Chondrocyte (in vitro differentiated cells): ENCODE measurements at places on chromosomes 3 and 15.
A peak's percentile ranks its signal among the peaks of the same experiment; 100 is the strongest.

DNA sequence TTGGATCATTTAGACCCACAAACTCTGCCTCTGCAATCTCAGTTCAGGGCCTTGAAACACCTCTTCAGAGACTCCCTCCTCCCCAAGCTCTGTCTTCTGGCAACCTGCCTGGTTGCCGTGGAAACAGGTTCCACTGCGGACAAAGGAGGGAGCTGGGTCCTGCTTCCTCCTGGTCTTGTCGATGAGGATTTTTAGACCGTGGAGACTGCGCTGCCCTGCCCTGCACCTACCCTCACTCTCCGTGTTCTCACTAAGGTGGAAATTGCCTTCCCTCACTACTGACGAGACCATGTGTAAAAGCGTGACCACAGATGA, at the start of gene RTP1:
Gene RTP1, plus strand, starts transcription at position 152 of the 315 bp plus-strand sequence. Its CDS starts 30 bp downstream, at position 182.
- H3K27ac ChIP-seq = no peak within 1 kb of the TSS
- H3K4me1 ChIP-seq = peaks cover 25% of the 10 kb centered on the region
- no peak for DNase-seq
- H3K27me3 ChIP-seq = peaks cover 2% of the 10 kb centered on the region
- no peaks in the 10 kb centered on the region for H3K36me3 ChIP-seq
- no peak within 1 kb of the TSS for H3K4me3 ChIP-seq

GRCh38 chr3:139281096-139281495, 62.7 kb upstream of the MRPS22 start:
- no peak overlapping the region for H3K27ac ChIP-seq
- H3K4me1 ChIP-seq = peaks cover 5% of the 10 kb centered on the region
- peaks cover 18% of the 10 kb centered on the region for H3K27me3 ChIP-seq
- H3K4me3 ChIP-seq = no peak overlapping the region
- H3K36me3 ChIP-seq = peaks cover 6% of the 10 kb centered on the region

DNA sequence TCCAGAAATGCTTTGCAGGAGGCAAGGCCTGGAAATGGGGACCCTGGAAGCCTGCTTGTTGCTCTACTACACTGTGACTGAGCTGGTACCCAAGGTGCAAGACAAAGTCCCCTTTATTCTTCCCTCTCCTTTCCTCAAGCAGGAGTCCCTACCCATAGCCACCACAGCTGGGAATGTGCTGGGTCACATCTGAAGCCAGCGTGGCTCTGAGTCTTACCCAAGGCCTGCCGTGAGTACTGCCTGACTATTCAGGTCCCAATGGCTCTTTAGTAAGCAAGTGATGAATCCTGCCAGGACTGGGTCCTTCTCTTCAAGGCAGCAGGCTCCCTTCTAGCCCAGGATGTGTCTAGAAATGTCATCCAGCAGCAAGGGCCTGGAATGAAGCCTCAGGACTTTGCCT, 9.6 kb upstream of the RAD51 start:
- DNase-seq = no peak
- no peaks in the 10 kb centered on the region for H3K27me3 ChIP-seq
- H3K4me1 ChIP-seq = no peaks in the 10 kb centered on the region
- H3K4me3 ChIP-seq = no peak overlapping the region
- no peak overlapping the region for H3K27ac ChIP-seq

- peaks cover 14% of the 10 kb centered on the region for H3K4me1 ChIP-seq
- H3K36me3 ChIP-seq = no peaks in the 10 kb centered on the region
- H3K27me3 ChIP-seq = peaks cover 13% of the 10 kb centered on the region
Measured at GRCh38 chr3:189839576-189839975, 208.4 kb downstream of the TP63 start.

DNA sequence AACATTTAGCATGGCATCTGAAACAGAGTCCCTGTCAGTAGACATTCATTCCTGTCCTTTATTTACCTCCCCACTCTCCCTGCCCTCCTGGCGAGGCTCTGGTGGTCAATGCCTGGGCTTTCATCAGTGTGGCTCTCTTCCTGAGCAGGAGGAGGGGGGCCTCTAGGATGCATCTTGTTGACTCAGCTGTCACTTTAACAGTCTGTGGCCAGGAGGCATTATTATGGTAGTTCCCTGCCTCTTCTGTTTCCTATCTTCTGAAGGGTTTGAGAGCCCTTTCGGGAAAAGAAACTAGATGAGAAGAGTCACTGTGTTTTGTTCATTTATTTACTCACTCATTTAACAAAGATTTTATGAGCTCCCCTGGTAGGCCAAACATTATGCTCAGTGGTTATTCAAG, 2.4 kb upstream of the PPP1R14D start:
- DNase-seq = no peak
- H3K4me3 ChIP-seq = no peak overlapping the region
- no peaks in the 10 kb centered on the region for H3K36me3 ChIP-seq
- peaks cover 7% of the 10 kb centered on the region for H3K4me1 ChIP-seq

- peaks cover 3% of the 10 kb centered on the region for H3K36me3 ChIP-seq
- peaks cover 4% of the 10 kb centered on the region for H3K4me1 ChIP-seq
- H3K27ac ChIP-seq = no peak overlapping the region
- no peak for DNase-seq
- H3K4me3 ChIP-seq = no peak overlapping the region
- H3K27me3 ChIP-seq = no peaks in the 10 kb centered on the region
Measured at GRCh38 chr15:31125061-31125460, 23.5 kb upstream of the TRPM1 start.

DNA sequence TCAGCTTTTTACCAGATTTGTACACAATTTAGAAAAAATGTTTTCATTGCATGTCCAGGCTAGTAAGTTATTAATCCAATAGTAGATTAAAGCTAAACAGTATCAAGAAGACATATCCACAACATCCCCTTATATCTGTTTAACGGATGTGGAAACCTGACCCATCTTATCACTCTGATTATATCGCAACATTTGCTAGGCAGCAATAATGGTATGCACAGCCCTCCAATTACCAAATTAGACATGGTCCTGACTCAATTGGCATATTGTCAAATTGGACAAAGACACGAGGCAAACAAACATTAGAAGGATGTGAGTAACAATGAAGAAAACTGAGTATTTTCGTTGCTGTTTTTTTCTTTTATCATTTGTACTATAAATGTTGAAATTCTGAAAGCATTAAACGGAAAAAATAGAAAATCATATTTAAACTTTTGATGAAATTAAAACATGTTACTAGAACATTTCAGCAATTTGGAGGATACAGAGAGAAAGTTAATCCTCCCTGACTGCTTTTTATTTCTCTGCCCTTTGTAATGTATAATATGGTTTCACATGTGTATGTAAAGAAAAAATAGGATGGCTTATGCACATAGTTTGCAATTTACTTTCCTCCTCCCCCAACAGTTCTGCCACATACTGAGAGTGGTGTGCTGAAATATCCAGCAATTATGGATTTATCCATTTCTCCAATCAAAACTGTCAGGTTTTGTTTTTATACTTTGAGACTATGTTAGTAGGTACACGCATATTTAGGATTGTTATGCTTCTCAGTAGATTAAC, 633.7 kb downstream of the ZIC1 start:
- no peak overlapping the region for H3K27ac ChIP-seq
- no peaks in the 10 kb centered on the region for H3K4me1 ChIP-seq
- no peak overlapping the region for H3K4me3 ChIP-seq
- no peaks in the 10 kb centered on the region for H3K27me3 ChIP-seq
- DNase-seq = no peak
- H3K36me3 ChIP-seq = no peaks in the 10 kb centered on the region

DNA sequence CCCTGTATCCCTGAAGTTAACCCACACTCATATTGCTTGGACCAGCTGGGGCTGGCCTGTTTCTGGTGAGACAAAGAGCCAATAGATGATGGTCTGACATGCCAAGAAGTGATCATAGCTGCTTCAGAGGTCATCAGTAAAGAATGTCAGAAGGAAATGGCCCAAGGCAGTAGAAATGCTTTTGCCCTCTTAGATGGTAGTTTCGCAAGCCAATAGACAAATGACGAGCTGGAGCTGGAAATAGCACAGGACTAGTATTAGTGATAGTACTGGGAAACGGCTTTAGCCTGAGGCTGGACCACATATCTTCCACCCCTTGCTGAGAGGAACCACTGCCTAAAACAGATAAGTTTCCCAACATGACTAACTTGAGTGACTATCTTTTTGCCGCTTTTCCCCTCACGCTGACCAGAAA, 176.1 kb upstream of the THBS1 start:
- no peak overlapping the region for H3K4me3 ChIP-seq
- no peaks in the 10 kb centered on the region for H3K27me3 ChIP-seq
- peaks cover 30% of the 10 kb centered on the region for H3K4me1 ChIP-seq
- no peak for DNase-seq

DNA sequence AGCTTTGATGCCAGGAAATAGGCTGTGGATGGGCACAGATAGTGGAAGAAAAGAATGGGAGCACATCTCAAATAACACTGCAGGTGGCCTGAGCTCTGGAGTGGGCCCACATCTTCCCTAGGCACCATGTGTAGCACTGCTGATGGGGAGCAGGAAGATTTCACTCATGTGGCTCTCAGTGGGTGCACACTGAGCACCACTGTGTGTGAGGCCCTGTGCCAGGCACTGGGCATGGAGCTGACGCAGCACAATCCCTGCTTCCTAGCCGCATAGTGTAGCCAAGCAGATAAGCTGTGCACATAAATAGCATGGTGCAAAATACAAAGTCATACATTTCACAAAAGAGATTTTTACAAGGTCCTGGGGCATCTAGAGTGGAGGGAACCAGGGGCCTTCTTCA, 101.6 kb downstream of the MOBP start:
- no peak overlapping the region for H3K4me3 ChIP-seq
- DNase-seq = no peak
- H3K27ac ChIP-seq = no peak overlapping the region

DNA sequence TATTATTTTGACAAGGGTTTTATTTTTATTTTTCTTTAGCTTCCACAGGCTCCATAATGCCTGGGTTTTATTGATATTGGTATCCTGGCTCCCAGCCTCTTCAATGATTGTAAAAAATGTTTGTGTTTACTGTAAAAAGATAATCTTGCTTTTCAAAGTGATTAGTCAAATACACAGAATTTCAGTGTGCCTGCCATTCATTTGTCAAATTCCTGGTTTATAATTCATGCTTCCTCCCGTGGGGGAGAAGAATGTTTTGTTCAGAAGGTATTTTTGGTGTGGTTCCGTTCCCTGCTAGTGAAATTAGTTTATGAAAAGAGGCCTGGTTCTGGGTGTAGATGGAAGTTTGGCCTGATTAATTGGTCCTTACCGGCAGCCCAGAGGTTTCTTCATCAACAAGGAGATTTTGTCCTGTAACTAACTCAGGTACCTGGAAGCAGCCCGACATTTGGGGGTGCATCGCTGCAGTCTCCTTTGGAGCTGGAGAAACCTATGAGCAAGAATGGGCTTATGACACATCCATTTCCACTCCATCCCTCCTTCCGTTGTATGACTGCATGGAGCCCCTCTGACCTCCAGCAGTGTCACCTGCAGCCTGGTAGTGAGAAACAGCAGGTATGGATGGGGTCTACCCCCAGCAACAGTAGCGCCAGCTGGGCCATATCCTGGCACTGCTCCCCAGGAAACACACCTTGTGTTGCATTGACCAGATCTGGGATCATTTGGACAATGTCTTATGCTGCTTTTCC, 101.5 kb downstream of the PGPEP1L start:
- peaks cover 74% of the 10 kb centered on the region for H3K4me1 ChIP-seq
- H3K27ac ChIP-seq = peak overlapping the region; percentile 85
- H3K27me3 ChIP-seq = no peaks in the 10 kb centered on the region
- peaks cover 12% of the 10 kb centered on the region for H3K36me3 ChIP-seq
- DNase-seq = no peak
- no peak overlapping the region for H3K4me3 ChIP-seq

GRCh38 chr15:57494581-57494980, 97.1 kb upstream of the MYZAP start:
- no peak for DNase-seq
- no peaks in the 10 kb centered on the region for H3K36me3 ChIP-seq
- H3K27me3 ChIP-seq = no peaks in the 10 kb centered on the region
- no peak overlapping the region for H3K4me3 ChIP-seq
- no peak overlapping the region for H3K27ac ChIP-seq
- H3K4me1 ChIP-seq = peaks cover 20% of the 10 kb centered on the region

- H3K27ac ChIP-seq = no peak overlapping the region
- no peaks in the 10 kb centered on the region for H3K4me1 ChIP-seq
- no peaks in the 10 kb centered on the region for H3K27me3 ChIP-seq
- no peak overlapping the region for H3K4me3 ChIP-seq
- DNase-seq = no peak
Measured at GRCh38 chr3:69271098-69271497, 114.8 kb downstream of the FRMD4B start.

DNA sequence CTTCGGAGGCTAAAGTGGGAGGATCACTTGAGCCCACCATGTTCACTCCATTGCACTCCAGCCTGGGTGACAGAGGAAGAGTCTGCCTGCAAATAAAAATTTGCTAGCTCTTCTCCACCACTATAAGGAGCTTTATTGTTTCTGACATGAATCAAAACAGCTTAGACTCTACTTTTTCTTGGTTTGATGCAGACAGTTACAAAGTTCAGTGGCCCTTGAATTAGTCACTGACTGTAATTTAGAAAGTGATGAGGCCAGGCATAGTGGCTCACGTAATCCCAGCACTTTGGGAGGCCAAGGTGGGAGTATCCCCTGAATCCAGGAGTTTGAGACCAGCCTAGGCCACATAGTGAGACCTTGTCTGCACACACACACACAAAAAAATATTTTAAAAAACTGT, 172.4 kb upstream of the CGNL1 start:
- peaks cover 2% of the 10 kb centered on the region for H3K36me3 ChIP-seq
- H3K27ac ChIP-seq = no peak overlapping the region
- H3K4me1 ChIP-seq = peaks cover 1% of the 10 kb centered on the region
- no peak overlapping the region for H3K4me3 ChIP-seq
- no peak for DNase-seq

- no peaks in the 10 kb centered on the region for H3K36me3 ChIP-seq
- no peak overlapping the region for H3K4me3 ChIP-seq
- DNase-seq = no peak
- H3K27me3 ChIP-seq = peaks cover 5% of the 10 kb centered on the region
Measured at GRCh38 chr3:46719735-46720271, 2.1 kb upstream of the PRSS50 start.

DNA sequence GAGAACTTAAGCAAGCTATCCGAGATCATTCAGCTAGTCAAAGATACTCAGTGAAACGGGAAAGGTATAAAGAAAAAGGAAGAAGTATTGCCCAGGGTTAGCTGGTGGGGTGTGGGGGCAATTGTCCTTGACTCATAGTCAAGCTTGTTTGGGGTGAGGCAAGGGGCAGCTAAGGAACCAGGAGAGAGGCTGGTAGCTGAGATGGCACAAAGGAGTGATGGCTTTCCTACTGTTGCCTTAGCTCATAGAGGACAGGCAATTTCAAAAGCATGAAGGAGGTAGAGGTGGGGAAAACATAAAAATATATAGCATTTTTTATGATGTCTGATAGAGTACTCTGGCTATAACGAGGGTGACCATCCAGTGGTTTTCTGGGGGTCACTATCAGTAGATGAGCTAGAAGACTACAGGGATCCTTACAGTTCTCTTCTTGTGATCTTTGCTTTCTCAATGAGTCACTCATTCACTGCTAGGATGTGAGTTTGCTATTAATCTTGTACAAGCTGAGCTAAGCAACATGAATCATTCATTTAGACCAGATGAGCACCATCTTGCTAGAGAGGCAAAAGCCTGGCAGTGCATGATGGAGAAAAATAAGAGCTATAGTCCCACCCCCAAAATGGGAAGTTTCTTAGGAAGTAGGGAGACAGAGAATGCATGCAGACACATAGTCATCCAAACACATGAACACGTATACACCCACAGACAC, 207.1 kb upstream of the PFN2 start:
- H3K27ac ChIP-seq = no peak overlapping the region
- H3K36me3 ChIP-seq = no peaks in the 10 kb centered on the region
- no peak overlapping the region for H3K4me3 ChIP-seq
- H3K4me1 ChIP-seq = peaks cover 56% of the 10 kb centered on the region

GRCh38 chr3:46058981-46059380, 31.7 kb upstream of the XCR1 start:
- H3K4me1 ChIP-seq = peaks cover 7% of the 10 kb centered on the region
- H3K4me3 ChIP-seq = no peak overlapping the region
- no peak for DNase-seq
- peaks cover 43% of the 10 kb centered on the region for H3K27me3 ChIP-seq
- no peaks in the 10 kb centered on the region for H3K36me3 ChIP-seq
